ENCODE measurements at places on chromosomes 4 and X.

- DNase-seq: no peak
These were observed 390.8 kb downstream of the ADGRL3 start for GRCh38 chr4:61590881-61591280.

DNA sequence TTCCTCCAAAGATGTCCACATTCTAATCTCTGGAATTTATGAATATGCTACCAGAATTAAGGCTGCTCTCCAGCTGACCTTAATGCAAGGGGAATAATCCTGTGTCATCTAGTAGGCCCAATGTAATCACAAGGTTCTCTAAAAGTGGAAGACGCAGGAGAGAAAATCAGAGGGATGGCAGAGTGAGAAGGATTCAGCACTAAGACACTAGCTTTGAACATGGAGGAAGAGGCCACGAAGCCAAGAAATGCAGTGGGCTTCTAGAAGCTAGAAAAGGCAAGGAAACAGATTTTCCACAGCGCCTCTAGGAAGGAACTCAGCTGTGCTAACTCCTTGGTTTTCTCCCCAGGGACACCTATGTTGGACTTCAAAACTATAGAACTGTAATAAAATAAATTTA, 240.7 kb upstream of the TRAM1L1 start:
- DNase-seq: no peak

GRCh38 chr4:188680004-188680666, 540.9 kb downstream of the TRIML1 start:
- DNase-seq: no peak

DNA sequence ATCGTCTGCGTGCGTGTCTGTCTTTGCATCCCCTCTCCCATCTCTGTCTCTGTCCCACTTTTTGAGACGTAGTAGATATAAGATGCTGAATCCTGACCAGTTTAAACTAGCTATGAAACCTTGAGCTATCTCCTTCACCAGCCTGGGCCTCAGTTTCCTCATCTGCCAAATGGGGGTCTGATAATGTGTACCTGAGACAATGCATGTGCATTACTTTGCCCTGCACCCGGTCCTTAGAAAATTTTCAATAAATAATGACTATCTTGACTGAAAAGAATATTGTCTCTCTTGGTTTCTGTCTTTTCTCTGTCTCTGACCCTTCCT, 602 bp downstream of the KANTR start:
- no peak for DNase-seq

DNA sequence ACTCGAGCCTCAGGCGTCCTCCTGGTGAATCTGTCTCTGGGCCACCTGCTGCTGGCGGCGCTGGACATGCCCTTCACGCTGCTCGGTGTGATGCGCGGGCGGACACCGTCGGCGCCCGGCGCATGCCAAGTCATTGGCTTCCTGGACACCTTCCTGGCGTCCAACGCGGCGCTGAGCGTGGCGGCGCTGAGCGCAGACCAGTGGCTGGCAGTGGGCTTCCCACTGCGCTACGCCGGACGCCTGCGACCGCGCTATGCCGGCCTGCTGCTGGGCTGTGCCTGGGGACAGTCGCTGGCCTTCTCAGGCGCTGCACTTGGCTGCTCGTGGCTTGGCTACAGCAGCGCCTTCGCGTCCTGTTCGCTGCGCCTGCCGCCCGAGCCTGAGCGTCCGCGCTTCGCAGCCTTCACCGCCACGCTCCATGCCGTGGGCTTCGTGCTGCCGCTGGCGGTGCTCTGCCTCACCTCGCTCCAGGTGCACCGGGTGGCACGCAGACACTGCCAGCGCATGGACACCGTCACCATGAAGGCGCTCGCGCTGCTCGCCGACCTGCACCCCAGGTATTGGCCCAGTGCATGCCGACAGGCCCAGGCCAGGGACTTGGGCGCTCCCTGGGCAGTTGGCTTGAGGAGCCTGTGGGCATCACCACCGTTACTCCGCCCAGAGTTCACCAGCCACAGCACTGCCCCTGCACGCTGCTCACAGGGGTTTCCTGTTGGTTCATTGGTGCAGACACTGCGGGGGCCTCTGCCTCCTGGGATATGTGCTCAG, 1.1 kb downstream of the GPR78 start:
- DNase-seq: no peak
